ENCODE measurements at places on chromosomes 7 and 10.

DNA sequence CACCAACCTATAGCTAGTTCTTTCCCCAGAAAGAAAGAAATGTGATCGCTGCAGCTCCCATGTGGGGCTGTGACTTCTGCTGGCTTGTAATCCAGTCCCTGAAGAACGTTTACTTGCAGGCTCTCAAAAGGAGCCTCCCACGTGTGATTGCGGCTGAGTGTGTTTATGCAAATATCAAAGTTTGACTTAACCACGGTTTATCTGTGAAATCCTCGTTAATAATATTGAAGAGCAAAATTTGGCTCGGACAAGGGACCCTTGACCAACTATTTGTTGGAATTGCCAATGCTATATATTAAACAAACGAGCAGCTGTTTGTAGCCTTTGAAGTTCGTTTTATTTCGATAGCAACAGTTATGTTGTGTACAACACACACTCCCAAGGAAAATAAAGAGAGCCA is 470.1 kb upstream of the NRP1 start:
- no peak for DNase-seq

DNA sequence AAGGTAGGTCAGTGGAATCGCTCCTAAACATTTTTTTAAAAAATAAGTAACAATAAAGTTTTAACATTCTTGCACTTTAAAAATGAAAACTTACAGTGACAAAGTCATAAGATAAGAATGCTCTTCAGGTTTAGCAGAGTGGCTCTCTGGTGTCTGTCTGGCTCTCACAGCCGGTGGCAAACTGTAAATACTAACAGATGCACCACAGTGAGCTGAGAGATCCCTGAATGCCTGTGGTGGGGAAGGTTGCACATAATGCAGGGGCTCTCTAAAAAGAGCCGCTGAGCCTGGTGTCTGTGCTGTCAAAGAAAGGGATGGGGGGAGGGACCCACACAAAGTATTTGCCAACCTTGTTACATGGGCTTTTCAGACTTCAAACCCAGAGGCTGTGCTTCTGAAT is 498.3 kb downstream of the CCSER2 start:
- DNase-seq = no peak

GRCh38 chr10:12406764-12407400 is 57.5 kb downstream of the CAMK1D start:
- DNase-seq = no peak

GRCh38 chr7:151683615-151684407 is 164.1 kb upstream of the RHEB start:
- no peak for DNase-seq

- no peak for DNase-seq
These were observed 38.0 kb upstream of the AASS start for GRCh38 chr7:122182081-122182480.

GRCh38 chr7:53315981-53316380 is 280.5 kb downstream of the POM121L12 start:
- no peak for DNase-seq

- DNase-seq = peak; percentile 86
These were observed 55.8 kb upstream of the LANCL2 start for GRCh38 chr7:55309040-55309991.

- DNase-seq = no peak
These were observed 13.4 kb downstream of the SLC13A4 start for GRCh38 chr7:135714534-135715009.

- no peak for DNase-seq
These were observed 68.0 kb upstream of the NRP1 start for GRCh38 chr10:33402220-33403073.

DNA sequence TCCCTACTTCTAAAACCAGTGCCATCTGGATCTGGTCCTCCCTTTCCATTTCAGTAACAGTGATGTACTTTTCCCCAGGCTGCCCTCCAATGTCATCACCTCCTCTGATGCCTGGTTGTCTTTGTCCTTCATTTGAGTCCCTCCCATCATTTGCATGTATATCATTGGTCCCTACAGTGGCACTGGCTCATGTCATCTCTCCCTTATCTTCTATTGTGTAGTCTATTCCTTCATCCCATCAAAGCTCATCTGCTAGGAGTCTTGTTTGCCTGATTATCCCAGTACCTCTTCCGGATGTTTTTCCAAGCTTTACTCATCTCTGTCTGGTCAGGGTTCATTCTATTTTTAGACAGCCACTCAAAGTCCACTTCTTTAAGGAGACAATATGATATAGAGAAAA is 292.9 kb upstream of the BMPER start:
- DNase-seq = no peak

DNA sequence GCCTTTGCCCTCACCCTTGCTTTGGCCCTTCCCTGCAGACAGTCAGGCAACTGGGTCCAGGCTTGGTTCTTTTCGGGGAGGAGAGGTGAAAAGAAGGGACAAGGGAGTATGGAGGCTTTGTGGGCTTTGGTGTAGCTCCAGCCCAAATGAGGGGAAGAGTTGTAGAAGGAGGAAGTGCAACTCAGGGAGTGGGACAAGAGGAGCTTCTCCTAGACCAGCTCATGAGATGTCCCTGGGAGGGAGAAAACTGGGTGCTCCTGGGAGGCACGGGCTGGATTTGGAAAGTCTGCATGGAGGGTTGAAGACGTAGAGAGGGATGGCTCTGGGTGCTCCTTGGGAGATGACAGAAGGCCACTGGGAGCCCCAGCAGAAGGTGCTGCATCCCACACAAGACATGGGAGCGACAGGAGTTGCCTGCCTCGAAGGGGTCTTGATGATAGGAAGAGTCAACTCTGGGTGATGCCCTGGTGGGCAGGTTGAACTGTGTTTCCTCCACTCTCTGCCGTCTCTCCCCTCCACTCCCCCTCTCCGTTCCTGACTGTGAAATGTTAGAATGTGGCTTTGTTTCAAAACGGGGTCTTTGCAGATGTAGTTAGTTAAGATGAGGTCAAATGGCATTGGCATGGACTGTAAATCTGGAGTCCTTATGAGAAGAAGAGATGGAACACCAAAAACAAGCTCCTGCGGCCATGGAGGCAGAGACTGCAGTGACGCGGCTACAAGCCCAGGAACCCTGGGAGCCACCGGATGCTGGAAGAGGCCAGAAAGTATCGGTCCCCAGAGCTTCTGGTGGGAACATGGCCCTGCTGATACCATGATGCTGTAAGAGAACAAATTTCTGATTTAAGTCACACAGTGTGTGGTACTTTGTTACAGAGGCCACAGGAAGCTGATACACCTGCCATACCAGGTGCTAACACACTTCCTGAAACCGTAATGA is 298.5 kb downstream of the GLRX3 start:
- DNase-seq = no peak

DNA sequence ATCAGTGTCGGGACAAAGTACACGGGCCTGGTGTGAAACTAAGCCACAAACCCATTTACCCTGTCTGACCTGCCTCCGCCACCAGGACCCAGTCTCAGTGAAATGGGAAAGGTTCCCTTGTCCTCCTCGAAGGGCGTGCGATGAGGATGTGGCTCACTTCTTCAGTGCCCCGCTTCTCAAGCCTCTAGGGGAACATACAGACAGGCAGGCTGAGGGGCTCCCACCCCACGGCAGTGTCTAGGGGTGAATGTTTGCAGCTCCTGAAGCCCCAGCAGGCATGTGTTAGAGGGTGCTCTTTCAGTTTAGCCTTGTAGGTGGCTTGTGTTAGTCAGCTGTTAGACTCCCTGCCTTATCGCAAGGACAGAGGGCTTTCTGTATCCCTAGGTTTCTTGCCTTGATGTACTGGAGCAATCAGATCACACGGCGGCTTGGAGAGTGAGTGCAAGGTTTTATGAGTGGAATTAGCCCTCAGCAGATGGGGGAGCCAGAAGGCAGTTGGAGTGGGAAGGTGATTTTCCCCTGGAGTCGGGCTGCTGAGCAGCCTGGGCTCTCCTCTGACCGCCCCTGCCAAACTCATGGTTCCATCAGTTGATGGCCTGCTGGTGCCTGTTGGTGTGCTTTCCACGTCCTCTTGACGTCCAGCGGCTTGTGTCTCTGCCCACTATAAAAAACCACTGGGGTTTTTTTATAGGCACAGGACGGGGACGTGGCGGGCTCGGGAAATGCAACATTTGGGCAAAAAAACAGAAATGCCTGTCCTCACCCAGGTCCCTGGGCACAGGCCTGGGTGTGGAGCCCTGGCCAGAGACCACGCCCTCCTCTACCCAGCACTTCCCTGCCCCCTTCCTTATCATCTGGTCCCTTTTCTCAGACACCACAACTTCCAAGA is 759 bp downstream of the NUDT1 start:
- DNase-seq = peak; percentile 10

DNA sequence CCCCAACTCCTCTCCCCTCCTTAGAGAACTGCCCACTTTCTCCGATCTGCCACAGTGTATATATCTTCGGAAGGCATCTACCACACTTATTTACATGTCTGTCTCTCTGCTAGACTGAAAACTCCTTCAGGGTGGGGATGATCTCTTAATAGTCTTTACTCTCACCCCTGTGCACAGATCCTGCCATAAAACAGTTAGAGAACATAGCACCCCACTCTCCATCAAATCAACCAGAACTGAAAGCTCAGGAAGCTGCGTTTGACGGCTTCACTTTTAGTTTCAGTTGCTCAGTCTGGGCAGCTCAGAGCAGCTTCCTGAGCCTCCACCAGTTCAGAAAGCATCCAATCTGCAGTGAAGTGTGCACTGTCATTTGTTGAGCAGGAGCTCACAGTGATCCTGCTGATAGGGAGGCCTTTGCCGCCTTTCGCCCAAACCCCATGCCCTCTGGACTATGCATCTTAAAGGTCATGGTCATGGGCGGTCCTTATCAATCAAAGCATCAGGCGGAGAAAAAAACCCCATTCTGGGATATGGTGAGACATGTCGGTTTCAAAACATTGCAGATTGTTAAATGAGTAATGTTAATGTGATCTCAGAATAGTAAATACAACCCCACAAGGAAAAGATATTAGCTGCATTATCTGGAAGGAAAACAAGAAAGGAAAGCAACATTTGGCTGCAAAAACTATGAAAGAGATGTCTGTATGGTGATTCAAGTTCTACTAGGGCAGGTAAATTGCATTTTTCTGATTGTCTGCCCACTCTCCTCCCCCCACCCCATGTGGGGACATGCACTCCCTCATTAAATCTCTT is 167.1 kb upstream of the ADO start:
- peak; percentile 77 for DNase-seq

- peak; percentile 29 for DNase-seq
These were observed 1.1 kb downstream of the RRP12 start for GRCh38 chr10:97399843-97400545.

- no peak for DNase-seq
These were observed 352.9 kb downstream of the RNLS start for GRCh38 chr10:88230251-88230650.

Data from immature natural killer cell (primary cell).